ENCODE measurements at places on chromosomes 5 and 9. TPM values are rescaled to one million over a fixed set of nuclear protein-coding genes. Genes with fewer than 3 reads are reported as not detected.
A peak's percentile ranks its signal among the peaks of the same experiment; 100 is the strongest.

RAB3C gene
- total RNA-seq: not detected

SLC46A2 gene
- not detected for total RNA-seq

- H3K27ac ChIP-seq: no peak overlapping the region
- H3K36me3 ChIP-seq: no peaks in the 10 kb centered on the region
- H3K4me1 ChIP-seq: peaks cover 12% of the 10 kb centered on the region
- H3K27me3 ChIP-seq: peaks cover 75% of the 10 kb centered on the region
These were observed 35.3 kb upstream of the HSPA9 start for GRCh38 chr5:138610415-138610917.

- no peak for DNase-seq
- H3K4me3 ChIP-seq: no peak overlapping the region
- no peaks in the 10 kb centered on the region for H3K36me3 ChIP-seq
- H3K27ac ChIP-seq: no peak overlapping the region
- no peaks in the 10 kb centered on the region for H3K4me1 ChIP-seq
- H3K27me3 ChIP-seq: no peaks in the 10 kb centered on the region
These were observed 119.8 kb upstream of the TBC1D2 start for GRCh38 chr9:98375138-98375726.

DNA sequence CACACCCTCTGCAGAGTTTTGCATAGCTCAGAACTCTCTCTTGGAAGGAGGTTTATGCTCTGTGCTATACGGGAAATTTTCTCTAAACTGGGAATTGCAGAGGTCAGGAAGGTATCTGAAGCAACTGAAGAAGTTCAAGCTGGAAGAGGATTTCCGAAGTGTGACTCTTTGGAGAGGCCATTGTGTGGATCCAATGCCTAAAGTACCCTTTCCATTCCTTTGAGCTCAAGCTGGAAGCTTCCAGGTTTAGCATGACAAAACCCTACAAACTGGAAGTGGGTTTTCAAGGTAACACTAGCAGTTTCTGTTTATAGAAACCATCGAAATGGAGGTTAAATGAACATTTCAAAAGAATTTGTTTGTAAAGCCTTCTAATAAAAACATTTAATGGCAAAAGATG, 187.1 kb downstream of the CFAP90 start:
- H3K27me3 ChIP-seq: no peaks in the 10 kb centered on the region
- no peak overlapping the region for H3K27ac ChIP-seq
- no peaks in the 10 kb centered on the region for H3K4me1 ChIP-seq
- H3K36me3 ChIP-seq: no peaks in the 10 kb centered on the region

DNA sequence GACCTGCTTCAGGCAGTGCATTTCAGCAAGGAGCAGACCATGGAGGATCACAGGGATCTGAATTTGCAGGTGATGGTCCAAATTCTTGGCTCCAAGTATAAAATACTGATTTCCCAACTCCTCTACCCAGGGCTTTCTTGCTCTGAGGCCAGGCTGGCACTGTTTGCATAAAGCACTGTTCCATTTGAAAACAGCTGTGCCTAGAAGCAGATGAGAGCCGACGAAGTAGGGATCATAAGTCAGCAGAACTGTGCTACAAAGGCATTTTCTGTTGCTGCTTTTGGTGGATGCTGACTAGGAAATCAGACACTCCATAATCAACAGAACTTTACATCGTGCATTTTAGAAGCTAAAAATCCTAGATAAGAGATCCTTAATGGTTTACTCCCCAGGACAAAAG, 126.4 kb downstream of the MAT2B start:
- no peaks in the 10 kb centered on the region for H3K4me1 ChIP-seq
- H3K4me3 ChIP-seq: no peak overlapping the region
- H3K36me3 ChIP-seq: no peaks in the 10 kb centered on the region
- H3K27me3 ChIP-seq: no peaks in the 10 kb centered on the region
- no peak overlapping the region for H3K27ac ChIP-seq
- no peak for DNase-seq

- H3K36me3 ChIP-seq: no peaks in the 10 kb centered on the region
- H3K27me3 ChIP-seq: no peaks in the 10 kb centered on the region
These were observed 40.5 kb upstream of the KIAA1958 start for GRCh38 chr9:112446080-112446479.

DNA sequence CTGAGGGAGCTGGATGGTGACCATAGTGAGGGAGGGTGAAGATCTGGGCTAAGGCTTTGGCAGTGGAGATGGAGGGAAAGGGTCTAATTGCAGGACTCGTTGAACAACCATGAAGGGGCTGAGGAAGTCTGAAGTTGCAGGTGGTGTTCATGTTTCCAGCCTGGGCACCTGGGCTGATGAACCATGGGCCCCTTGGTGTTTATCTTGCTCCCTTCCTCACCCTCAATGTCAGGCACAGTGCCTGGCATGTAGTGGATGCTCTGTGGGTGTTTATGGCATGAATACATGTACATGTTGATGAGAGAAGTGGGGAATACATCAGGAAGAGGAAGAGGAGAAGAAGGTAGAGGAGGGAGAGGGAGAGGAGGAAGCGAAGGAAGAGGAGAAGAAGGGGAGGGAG, 31.3 kb upstream of the COL15A1 start:
- no peaks in the 10 kb centered on the region for H3K4me1 ChIP-seq
- DNase-seq: no peak
- H3K36me3 ChIP-seq: no peaks in the 10 kb centered on the region
- no peak overlapping the region for H3K27ac ChIP-seq
- H3K4me3 ChIP-seq: no peak overlapping the region

DNA sequence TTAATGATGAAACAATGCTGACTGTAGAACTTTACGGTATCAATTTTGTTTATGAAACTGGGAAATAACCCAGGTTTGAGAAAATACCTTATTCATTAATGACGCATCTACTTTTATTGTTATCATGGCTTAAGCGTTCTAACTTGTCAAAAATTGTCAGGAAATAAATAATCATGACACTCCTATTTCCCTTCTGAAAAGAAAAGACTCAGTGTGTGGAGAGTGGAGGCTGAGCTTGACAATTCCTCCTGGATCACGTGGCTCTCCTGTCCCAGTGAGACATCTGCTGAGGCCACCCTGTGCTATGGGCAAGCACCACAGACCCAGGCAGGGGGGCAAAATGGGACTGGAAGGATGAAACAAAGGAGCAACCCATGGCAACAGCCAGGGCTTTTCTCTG, 466.4 kb downstream of the ZNF608 start:
- no peaks in the 10 kb centered on the region for H3K36me3 ChIP-seq
- H3K4me1 ChIP-seq: no peaks in the 10 kb centered on the region
- no peak overlapping the region for H3K27ac ChIP-seq
- no peak overlapping the region for H3K4me3 ChIP-seq

GRCh38 chr5:77642738-77643653, 4.5 kb upstream of the OTP start:
- H3K4me3 ChIP-seq: peak overlapping the region; percentile 78
- H3K27me3 ChIP-seq: peaks cover 89% of the 10 kb centered on the region
- H3K36me3 ChIP-seq: peaks cover 4% of the 10 kb centered on the region

NUTM2G gene
- total RNA-seq: not detected

POU4F3 gene
- not detected for total RNA-seq

DNA sequence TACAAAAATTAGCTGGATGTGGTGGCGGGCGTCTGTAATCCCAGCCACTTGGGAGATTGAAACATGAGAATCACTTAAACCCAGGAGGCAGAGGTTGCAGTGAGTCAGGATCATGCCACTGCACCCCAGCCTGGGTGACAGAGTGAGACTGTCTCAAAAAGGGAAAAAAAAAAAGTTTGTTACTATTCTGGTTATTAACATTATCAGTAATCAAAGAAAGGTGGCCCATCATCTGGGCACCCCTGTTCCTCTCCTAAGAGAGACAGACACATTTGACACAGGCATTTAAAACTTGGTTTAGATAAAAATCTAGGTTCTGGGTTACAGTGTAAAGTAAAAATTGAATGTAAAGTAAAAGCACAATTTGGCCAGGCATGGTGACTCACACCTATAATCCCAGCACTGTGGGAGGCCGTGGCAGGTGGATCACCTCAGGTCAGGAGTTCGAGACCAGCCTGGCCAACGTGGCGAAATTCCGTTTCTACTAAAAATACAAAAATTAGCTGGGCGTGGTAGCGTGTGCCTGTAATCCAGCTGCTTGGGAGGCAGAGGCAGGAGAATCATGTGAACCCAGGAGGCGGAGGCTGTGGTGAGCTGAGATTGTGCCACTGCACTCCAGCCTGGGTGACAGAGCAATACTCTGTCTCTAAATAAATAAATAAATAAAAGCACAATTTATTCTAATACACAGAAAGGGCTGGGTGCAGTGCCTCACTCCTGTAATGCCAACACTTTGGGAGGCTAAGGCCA, 16.7 kb upstream of the PHYHD1 start:
- no peaks in the 10 kb centered on the region for H3K27me3 ChIP-seq
- no peak overlapping the region for H3K4me3 ChIP-seq
- no peak for DNase-seq
- H3K4me1 ChIP-seq: peaks cover 55% of the 10 kb centered on the region
- peak overlapping the region; percentile 19 for H3K27ac ChIP-seq
- H3K36me3 ChIP-seq: peaks cover 10% of the 10 kb centered on the region

YIPF5 gene
- total RNA-seq: 43.7 TPM

LURAP1L gene
- not detected for total RNA-seq

TOR4A gene
- total RNA-seq: 8.3 TPM

DNA sequence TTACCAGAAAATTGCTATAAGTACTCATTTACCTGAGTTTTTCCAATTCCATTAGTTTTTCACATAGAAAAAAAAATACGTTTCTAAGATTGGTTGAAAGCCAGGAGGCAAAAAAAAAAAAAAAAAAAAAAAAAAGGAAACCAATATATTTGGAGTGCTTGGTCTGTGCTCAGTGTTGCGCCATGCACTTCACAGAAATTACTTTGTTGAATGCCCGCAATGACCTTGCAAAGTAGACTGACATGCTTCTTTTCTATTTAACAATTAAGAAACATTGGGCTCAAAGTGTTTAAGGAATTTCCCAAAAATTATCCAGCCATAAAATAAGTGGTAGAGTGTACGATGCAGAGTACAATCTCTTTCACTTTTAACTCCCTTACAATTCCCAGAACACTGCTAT, 65.2 kb upstream of the PAPPA start:
- H3K27ac ChIP-seq: no peak overlapping the region
- no peak overlapping the region for H3K4me3 ChIP-seq
- no peaks in the 10 kb centered on the region for H3K4me1 ChIP-seq
- H3K27me3 ChIP-seq: no peaks in the 10 kb centered on the region
- DNase-seq: no peak
- H3K36me3 ChIP-seq: no peaks in the 10 kb centered on the region

FGFR4 gene
- 1.1 TPM for total RNA-seq
